ENCODE measurements at places on chromosomes 5 and 9.

DNA sequence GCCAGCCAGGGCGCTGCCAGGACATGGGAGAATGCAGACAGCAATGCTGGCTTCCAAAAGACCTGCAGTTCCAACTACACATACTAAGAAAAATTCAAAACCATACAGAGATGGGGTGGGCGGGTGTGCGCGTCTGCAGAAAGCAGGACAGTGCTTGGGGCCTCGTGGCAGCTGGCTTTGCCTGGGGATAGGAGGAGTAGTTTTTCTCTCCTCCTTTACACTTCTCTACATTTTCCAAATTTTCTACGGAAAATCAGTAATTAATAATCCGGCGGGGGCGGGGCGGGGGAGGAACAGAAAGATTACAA is 43.6 kb upstream of the SARDH start:
- DNase-seq = no peak

- no peak for DNase-seq
Measured at GRCh38 chr5:142445266-142445665, 120.4 kb upstream of the SPRY4 start.

DNA sequence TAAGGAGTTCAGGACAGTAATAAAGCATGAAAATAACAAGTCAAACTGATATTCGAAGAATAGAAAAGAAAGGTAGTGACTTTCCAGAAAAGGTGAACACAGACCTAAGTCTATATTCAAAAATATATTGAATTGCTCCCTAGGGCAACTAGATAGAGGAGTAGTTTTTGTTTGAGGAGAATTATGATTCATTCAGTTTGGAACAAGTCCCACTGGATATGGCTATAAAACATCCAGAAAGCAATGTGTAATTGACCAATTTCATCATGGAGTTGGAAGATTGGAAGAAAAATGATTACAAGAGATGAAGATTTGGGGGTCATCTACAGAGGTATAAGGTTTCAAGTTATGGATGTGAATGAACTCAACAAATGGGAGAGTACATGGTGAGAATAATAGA is 117.5 kb upstream of the ZNF462 start:
- DNase-seq = no peak

GRCh38 chr9:120532891-120533290 is 47.1 kb downstream of the CDK5RAP2 start:
- DNase-seq = no peak

DNA sequence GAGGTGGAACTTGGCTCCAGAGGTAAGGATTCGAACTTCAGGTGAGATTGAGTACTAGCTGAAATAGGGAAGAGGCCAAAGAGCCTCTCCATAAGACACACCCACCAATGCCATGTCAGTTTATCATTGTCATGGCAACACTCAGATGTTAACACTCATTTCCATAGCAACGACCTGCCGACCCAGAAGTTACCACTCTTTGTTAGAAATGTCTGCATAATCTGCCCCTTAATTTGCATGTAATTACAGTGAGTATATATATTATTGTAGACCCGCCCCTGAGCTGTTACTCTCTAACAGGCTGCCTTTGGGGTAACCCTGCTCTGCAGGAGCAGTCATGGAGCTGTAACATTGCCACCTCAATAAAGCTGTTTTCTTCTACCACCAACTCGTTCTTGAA is 10.2 kb upstream of the NTRK2 start:
- DNase-seq = no peak

DNA sequence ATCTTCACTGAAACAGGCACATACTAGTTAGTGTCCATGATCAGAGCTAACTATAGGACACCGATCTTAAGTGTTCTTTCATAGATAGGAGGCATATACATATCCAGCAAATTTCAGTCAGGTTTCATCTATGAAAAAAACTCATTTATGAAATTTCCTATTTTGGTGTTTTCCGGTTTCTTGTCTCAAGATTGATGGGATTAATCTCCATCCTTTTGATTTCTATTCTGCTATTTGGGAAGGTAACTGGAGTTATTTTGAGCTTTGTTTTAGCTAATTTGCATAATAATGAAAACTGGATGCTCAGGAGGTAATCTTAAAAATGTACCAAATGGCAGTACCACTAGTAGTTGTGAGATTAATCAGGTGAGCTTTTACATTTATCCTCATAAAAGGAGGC is 62.1 kb downstream of the BASP1 start:
- no peak for DNase-seq

DNA sequence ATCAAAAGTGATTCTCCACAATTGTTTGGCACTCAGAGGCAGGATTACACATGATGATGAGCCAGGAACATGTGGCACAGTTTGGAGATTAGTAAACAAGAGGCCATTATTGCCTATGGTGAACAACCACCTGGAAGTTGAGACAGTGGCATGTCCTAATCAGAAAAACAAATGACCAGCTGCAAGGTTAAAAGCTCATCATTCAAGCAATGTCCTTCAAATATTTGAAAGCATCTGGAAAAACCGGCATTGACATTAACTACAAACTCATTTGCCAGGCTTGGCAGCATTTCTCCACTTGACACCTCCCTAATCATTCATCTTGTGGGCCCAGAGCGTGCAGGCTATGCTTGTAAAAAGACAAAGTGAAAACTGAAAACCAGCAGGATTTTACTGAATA is 80.6 kb upstream of the MEGF10 start:
- no peak for DNase-seq

- DNase-seq = no peak
Measured at GRCh38 chr9:38337181-38337580, 55.3 kb upstream of the ALDH1B1 start.

- DNase-seq = no peak
Measured at GRCh38 chr9:92142329-92142728, 27.1 kb upstream of the SPTLC1 start.

GRCh38 chr5:170117736-170118135 is 12.0 kb downstream of the FOXI1 start:
- no peak for DNase-seq

DNA sequence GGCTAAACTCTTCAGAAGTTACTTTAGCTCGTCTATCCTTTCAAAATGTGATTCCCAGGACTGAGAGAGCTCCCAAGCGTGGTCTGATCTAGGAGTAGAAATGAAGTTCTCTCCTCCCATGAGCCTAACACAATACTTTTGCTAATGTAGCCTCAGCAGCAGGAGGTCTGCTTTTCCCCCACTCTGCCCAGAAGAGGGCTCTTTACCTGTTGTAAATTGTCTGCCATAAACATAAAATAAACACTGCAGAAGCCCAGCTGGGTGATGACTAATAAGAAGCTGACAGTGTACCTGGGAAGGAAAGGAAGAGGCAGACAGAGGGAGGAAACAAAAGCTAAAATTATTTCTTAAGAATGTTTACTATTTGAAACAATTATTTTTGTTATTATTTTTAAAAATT is 15.4 kb downstream of the SLC36A3 start:
- DNase-seq = no peak

DNA sequence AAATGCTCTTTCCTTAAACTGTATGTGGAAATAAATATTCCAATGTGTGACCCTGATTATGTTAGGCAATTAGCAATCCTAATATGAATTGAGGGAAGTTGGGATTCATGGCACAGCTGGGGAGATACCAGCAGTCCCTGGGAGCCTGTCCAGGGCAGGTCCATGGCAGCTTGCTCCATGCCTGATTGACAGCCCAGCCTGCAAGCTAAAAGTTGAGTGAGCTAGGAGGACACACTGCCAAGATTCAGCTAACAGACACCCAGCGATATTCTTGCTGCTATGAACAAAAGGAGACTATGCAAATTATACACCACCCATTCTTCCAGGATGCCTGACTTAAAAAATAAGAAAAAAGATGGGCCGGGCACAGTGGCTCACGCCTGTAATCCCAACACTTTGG is 6.2 kb downstream of the TGFBI start:
- DNase-seq = no peak

DNA sequence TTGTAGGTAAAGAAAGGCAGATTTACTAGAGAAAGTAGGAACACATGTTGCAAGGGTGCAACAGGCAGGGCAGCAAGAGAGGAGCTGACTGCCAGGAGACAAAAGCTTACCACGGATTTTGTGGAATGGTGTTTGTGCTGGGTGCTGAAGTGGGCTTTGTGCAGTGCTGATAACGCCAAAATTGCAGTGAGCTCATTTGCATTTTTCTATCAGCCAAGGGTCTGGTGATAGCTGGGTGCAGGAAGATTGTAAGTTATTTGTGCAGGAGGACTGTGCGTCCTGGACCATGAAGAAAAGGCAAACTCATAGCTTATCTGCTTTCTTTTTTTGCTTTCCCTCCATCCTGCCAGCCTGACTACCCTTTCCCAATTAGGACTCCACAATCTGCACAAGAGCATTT is 13.6 kb downstream of the CTSL start:
- DNase-seq = no peak

- no peak for DNase-seq
Measured at GRCh38 chr5:136198453-136198852, 5.5 kb upstream of the SMIM32 start.

- no peak for DNase-seq
Measured at GRCh38 chr5:66959653-66960052, 236.9 kb downstream of the CD180 start.

- peak; percentile 89 for DNase-seq
Measured at GRCh38 chr9:113056191-113057106, at the start of gene ZFP37. Gene ZFP37 (minus strand): TSS chr9:113056724. CDS start chr9:113056688, 36 bp downstream.

DNA sequence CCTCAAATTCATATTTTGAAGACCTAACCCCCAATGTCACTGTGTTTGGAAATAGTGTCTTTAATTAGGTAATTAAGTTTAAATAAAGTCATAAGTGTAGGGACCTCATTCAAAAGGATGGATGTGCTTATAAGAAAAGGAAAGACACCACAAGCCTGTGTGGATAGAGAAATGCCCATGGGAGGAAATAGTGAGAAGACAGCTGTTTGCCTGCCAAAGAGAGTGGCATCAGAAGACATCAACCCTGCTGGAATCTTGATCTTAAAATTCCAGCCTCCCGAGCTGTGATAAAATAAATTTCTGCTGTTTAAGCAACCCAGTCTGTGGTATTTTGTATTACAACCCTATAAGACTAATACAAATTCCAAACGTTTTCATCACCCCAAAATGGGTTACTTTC is 1867.9 kb upstream of the NUDT12 start:
- no peak for DNase-seq

DNA sequence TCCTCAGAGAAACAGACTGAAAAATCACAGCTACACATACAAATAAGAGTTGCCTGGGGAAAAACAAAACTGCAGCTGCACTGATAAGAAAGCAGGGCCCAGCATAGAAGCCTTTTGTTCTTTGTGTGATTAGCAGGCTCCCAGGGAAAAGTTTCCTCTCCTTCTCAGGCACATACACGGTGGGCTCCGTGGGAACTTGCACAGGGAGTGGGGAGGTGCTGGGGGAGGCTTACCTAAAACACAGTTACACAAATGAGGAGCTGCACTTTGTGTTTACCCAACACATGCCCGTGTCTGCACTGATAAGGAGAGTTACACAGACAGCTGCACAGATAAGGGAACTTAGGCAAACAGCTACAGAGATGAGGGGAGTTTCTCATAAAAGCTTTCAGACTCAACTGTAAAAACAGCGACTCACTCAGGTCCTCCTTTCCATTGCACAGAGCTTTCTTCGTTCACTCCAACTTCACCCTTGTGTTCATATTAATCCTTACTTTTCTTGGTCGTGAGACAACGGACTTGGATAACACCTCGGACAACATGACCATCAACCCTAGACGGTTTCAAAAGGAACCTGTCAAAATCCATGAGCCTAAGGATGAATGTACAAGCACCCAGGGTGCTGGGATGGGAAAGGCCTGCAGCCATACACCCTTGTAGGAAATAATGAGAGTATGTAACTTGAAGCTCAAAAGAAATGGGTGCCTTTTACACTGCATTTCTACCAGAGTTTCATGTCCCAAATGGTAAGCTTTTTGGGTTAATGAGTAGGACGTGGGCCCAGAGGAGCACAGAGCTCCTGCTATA is 50.8 kb downstream of the SERINC5 start:
- DNase-seq = no peak

DNA sequence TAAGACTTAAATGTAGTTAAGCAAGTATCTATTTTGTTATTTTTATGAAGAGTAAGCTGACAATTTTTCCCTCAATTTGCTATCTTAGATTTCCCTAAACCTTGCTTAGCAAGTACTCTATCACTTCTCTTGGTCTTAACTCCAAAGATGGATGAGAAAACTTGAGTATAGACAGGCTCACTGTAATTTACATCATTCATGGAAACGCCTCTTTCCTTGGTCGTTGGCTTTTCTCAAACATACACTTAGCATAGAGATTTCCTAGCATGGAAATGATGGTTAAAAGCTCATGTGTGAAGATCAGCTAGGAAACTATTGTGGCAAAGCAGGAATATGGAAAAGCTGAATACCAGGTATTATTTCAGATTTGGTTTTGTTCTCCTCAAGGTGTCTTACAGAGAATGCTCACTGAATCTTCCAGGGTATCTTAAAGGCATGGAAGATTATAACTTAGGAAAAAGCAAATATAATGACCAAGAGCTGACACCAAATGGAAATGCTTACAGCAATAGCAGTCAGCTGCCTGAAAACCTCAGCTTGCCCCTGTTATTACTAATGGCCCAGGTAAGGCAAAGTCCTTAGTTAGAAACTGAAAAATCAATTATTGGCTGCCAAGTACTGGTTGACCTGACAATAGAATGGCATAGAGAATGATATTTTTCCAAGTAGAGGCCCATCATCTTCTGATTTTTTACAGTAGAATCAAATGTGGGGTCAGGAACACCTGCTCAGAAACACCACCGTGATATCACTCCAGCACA is 84.8 kb downstream of the SEMA5A start:
- DNase-seq = no peak

DNA sequence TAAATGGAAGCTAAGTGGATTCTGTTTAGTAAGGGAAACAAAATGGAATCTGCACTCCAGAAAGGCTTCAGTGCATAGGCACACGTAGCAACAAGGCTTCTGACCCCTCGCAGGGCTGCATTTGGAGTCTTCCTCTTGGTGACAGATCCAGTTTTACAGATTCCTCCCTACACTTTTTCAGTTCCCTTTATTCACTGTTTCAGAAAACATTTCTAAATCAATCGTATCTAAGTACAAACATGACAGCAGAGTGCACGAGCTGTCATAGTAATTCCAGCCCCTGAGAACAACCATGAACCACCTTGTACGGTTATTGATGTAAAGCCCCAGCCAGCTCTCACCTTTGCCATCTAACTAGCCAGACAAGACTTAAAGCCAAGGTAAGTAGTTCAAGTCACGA is 491.6 kb downstream of the SEMA5A start:
- no peak for DNase-seq

DNA sequence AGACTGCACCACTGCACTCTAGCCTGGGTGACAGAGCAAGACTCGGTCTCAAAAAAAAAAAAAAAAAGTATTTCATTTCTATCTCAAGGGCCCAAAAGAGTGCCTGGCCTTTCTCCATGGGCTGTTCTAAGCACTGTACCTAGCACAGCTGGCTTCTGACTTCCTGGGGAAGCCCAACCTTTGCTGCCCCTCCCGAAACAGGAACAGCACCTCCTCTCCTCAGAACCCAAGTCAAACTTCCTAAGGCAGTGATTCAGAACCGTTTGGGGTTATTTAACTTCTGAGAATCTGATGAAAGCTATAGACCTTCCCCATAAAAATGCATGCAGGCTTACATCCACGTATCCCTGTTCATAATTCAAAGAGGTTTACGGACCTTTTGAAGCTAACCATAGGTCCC is 57.8 kb downstream of the NRG2 start:
- DNase-seq = no peak

Measured in posterior cingulate gyrus (tissue), 11 donors.